ENCODE measurements at places on chromosomes 7 and 10.

- no peak for DNase-seq
Measured at GRCh38 chr7:150891740-150892139, 39.4 kb downstream of the AOC1 start.

DNA sequence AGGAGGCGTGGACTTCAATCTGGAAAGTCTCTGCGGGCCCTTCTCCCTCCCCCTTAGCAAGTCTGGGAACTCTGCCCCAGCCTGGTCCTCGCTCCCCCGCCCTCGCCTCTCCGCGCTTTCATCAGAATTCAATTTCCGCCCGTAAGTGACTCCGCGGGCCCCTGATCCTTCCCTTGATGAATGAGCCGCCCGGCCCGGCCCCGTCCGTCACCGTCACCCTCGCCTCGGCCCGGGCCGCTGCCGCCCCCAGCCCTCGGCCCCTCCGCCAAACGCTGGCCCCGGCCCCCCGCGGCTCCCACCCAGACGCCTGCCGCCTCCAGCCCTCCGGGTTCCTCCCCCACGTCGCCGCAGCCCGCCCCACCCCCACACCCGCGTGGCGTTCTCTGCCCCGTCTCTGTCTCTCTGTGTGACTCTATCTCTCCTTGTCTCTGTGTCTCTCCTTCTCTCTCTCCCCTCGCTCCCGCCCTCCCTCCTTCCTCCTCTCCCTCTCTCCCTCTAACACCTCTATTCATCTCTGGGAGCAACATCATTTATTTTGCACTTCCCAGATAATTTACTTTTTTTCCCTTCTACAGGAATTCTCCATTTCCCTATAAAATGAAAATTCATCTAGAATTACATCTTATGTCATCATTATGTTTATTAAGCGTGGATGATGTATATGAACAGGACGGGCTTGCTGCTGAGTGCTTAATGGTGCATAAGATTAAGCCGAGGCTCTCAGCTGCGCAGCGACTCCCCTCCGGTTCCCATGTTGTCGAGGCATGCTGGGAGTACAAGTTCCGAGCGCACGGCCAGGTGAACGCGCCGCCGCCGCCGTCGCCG, 91.2 kb upstream of the PAX2 start:
- DNase-seq = no peak

DNA sequence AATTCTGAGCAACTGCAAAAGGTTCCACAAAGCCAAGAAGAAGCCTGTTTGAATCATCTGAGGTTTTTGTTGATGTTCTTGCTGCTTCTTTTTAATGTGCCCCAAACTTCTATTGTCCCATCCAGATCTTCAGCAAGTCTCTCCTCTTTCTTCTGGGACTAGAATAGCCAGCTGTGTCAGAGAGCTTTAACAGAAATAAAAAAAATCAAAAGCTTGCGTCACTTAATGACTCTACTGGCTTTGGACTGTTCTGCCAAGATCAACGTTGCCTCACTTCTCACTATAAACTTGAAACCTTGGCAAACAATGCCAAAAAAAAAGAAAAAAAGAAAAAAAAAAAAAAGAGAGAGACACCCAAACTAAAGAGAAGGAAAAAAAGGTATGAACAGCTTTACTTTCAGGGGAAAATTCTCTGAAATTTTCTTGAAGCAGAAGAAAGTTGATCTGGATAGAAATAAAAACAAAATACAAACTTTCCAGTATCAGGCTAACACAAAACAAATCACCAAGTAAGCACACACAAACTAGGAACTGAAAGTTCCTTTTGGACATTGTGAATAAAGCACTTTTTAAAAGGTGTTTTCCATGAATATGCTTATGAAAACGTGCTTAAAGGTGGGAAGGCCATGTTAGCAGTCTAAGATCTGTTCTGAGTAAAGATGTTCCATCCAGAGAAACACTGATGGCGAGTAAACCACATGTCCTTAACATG, 14.8 kb downstream of the USP54 start:
- no peak for DNase-seq

GRCh38 chr10:72058989-72059842, 29.1 kb downstream of the SPOCK2 start:
- no peak for DNase-seq

DNA sequence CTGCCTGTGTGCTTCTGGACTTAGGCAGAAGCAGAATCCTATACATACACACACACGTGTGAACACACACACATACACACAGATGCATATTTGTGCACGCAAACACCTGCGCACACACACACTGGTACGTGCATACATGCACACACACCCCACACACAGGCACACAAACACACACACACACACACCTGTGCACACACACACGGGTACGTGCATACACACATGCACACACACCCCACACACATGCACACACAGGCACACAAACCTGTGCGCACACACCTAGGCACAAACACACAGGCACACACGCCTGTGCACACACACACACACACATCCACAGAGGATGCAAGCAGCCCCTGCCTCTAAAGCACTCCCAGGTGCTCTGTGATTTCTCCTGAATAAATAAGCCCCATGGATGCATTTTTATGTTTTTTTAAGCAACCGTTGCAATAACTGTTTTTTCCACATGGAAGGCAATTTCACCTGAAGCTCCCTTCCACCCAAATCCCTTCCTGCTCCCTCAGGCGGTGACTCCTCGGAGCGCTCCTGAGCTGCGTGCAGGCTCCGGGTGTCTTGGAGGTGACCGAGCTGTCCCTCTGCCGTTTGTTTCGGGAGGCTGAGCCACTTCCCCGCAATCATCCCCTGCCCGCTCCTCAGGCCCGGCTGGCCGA, 41.5 kb upstream of the PDGFA start:
- DNase-seq = no peak

GRCh38 chr10:110326351-110327032, 21.8 kb upstream of the SMNDC1 start:
- no peak for DNase-seq

- no peak for DNase-seq
Measured at GRCh38 chr7:50285269-50285668, 19.2 kb upstream of the IKZF1 start.

All from stimulated activated CD4-positive, alpha-beta T cell treated with anti-CD3 and anti-CD28 coated beads, Interleukin-4, amount 100 ng/mL, for 48 hours (primary cell).